IPS DF 6.9 (cell line): ENCODE measurements at places on chromosomes 1 and 21.

DNA sequence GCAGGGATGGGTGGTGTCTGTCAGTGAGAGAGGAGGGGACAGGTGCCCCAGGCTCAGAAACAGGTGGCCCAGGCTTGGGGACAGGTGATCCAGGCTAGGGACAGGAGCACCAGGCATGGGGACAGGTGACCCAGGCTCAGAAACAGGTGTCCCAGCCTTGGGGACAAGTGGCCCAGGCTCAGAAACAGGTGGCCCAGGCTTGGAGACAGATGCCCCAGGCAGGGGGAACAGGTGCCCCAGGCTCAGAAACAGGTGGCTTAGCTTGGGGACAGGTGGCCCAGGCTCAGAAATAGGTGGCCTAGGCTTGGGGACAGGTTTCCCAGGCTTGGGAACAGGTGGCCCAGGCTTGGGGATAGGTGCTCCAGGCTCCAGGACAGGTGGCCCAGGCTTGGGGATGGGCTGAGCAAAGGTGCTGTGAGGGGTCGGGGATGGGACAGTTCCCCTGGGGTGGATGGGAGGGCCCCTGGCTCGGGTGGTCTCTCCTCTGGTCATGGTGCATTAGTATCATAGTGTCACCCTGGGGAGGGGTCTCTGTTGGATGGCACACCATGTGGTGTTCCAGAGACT lies 87.7 kb upstream of the C1orf174 start:
- H3K4me1 ChIP-seq, result no peaks in the 10 kb centered on the region; the same call in 1 of the 2 replicates
- H3K36me3 ChIP-seq, result no peaks in the 10 kb centered on the region
- no peak for DNase-seq
- no peaks in the 10 kb centered on the region for H3K27me3 ChIP-seq
- no peak overlapping the region for H3K27ac ChIP-seq
- no peak overlapping the region for H3K4me3 ChIP-seq

DNA sequence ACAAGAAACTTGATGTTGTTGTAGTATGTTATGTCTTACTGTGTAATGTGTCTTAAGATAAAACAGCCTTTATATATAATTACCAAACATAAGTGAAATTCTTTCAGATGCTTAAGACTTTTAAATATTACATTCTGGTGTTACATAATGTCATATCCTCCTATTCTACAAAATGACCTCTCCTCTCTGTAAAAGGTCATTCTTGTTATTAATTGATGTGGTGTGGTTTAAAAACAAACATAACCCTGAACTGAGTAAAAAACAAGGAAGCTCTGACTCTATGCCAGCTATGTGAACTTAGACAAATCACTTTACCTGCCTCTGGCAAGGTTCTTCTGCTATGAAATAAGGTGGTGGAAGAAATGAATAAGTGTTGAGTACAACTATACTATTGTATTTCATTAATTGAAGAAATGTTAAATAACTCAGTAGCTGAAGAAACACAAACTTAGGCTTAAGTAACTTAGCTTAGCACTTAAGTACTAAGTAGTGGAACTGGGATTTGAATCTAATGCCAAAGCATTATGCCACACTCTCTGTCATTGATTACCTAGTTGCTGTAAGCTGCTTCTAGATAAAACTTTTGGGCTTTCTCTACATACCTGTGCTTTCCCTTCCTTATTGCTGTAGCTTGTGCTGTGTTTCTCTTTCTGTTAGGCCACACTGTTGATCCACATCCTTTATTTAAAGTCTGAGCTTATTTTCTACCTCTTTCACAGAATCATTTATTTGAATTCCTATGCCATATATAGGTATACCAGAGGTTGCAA lies 859 bp upstream of the ANGPTL1 start:
- H3K4me1 ChIP-seq, result no peaks in the 10 kb centered on the region
- no peak overlapping the region for H3K27ac ChIP-seq
- H3K36me3 ChIP-seq, result no peaks in the 10 kb centered on the region
- no peak for DNase-seq
- H3K27me3 ChIP-seq, result no peaks in the 10 kb centered on the region
- no peak overlapping the region for H3K4me3 ChIP-seq

GRCh38 chr1:236677641-236678235 lies 8.6 kb upstream of the ACTN2 start:
- no peaks in the 10 kb centered on the region for H3K36me3 ChIP-seq
- no peak overlapping the region for H3K27ac ChIP-seq
- no peaks in the 10 kb centered on the region for H3K4me1 ChIP-seq
- H3K27me3 ChIP-seq, result no peaks in the 10 kb centered on the region
- peak; percentile 13 for DNase-seq
- H3K4me3 ChIP-seq, result no peak overlapping the region

GRCh38 chr21:43921979-43922945 lies 57.2 kb downstream of the AGPAT3 start:
- no peaks in the 10 kb centered on the region for H3K36me3 ChIP-seq
- no peak overlapping the region for H3K4me3 ChIP-seq
- no peak for DNase-seq
- no peaks in the 10 kb centered on the region for H3K27me3 ChIP-seq
- peaks cover 5% of the 10 kb centered on the region for H3K4me1 ChIP-seq

DNA sequence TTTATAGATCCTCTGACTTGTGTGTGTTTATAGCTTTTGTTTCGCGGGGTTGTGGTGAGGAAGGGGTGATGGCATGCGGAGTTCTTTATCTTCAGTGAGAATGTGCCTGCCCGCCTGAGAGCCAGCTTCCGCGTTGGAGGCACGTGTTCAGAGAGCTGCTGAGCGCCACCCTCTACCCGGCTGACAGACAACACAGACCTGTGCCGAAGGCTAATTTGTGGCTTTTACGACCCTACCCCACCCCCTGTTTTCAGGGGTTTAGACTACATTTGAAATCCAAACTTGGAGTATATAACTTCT lies 14.4 kb upstream of the CD101 start:
- no peaks in the 10 kb centered on the region for H3K36me3 ChIP-seq
- no peak overlapping the region for H3K4me3 ChIP-seq
- no peak for DNase-seq
- no peak overlapping the region for H3K27ac ChIP-seq
- peaks cover 3% of the 10 kb centered on the region; the same call in 1 of the 2 replicates for H3K4me1 ChIP-seq
- no peaks in the 10 kb centered on the region for H3K27me3 ChIP-seq

- no peak overlapping the region for H3K4me3 ChIP-seq
- H3K27ac ChIP-seq, result no peak overlapping the region
Observed at GRCh38 chr1:237074371-237075117, 32.6 kb downstream of the RYR2 start.

GRCh38 chr1:226625832-226626576 lies 77.4 kb downstream of the STUM start:
- no peaks in the 10 kb centered on the region for H3K36me3 ChIP-seq
- H3K27me3 ChIP-seq, result peaks cover 3% of the 10 kb centered on the region; the same call in 1 of the 2 replicates
- no peaks in the 10 kb centered on the region for H3K4me1 ChIP-seq
- H3K4me3 ChIP-seq, result no peak overlapping the region
- H3K27ac ChIP-seq, result no peak overlapping the region
- DNase-seq, result no peak
